ENCODE measurements at places on chromosomes 16 and 17.

DNA sequence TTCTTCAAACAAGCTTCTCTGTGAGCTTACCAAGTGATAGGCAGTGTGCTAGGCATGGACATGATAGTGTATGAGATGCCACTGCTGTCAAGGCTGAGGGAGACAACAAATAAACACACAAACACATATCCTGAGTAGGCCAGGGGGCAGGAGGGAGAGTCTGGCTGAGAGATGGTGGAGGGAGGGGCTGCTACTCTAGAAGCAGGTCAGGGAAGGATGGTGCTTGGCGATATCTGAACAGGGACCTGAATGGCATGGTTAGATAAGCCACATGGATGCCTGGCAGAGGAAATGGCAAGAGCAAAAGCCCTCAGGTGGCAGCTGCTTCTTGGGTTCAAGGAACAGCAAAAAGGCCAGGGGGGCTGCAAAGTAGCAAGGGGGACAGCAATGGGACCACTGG lies 8.6 kb upstream of the CHST6 start:
- no peak for DNase-seq

DNA sequence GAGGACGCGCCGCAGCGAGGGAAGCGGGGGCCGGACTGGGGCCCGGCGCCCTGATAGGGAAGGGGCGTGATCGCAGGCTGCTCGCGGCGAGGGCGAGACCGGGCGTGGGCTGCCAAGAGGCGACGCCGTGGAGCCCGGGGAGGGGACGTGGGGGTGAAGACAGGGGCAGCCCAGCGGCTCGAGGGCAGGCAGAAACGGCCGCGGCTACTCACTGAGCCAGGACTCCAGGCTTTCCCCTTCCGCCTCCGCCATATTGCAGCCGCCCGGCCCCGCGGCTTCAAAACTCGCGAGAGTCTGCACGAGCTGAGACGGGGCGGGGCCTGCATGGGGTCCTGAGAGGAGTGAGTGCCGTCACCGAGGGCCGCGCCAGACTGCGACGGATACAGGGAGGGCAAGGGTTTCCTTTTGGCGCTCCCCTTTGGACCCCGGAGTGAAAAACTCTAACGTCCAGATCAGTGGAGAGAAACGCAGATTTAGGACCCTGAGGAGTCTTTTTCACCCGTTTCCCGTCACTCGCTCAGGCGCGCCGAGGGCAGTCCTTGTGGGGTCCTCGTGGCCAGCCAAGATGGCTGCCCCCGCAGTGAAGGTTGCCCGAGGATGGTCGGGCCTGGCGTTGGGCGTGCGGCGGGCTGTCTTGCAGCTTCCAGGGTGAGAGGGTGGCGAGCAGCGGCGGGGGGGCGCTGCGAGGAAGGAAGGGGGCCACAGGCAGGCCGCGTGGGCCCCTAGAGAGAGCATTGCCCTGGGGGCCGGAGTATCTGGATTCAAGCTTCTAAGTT lies at the start of the genes GGA3 and MRPS7:
Gene GGA3, minus strand, starts transcription at position 271 of the 776 bp plus-strand sequence. Its CDS starts 19 bp downstream, at position 252.
Gene MRPS7, plus strand, starts transcription at position 544 of the 776 bp plus-strand sequence. Its CDS starts 22 bp downstream, at position 566.
- DNase-seq = peak; percentile 92

- no peak for DNase-seq
Observed at GRCh38 chr17:59327121-59327980, 4.1 kb upstream of the YPEL2 start.

- no peak for DNase-seq
Observed at GRCh38 chr17:82489117-82489516, 30.4 kb upstream of the FOXK2 start.

DNA sequence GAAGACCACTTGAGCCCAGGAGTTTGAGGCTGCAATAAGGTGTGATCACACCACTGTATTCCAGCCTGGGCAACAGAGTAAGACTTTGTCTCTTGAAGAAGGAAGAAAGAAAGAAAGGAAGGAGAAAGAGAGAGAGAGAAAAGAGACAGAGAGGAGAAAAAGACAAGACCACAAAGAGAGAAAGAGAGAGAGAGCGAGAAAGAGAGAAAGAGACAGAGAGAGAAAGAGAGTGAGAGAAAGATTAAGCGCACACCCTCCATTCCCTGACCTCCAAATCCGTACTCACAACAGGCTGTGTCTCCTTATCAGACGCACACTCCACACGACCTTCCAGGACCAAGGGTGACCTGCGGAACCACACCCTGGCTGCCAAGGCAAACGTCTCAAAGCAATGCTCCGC lies 19.6 kb downstream of the KLHDC4 start:
- no peak for DNase-seq

DNA sequence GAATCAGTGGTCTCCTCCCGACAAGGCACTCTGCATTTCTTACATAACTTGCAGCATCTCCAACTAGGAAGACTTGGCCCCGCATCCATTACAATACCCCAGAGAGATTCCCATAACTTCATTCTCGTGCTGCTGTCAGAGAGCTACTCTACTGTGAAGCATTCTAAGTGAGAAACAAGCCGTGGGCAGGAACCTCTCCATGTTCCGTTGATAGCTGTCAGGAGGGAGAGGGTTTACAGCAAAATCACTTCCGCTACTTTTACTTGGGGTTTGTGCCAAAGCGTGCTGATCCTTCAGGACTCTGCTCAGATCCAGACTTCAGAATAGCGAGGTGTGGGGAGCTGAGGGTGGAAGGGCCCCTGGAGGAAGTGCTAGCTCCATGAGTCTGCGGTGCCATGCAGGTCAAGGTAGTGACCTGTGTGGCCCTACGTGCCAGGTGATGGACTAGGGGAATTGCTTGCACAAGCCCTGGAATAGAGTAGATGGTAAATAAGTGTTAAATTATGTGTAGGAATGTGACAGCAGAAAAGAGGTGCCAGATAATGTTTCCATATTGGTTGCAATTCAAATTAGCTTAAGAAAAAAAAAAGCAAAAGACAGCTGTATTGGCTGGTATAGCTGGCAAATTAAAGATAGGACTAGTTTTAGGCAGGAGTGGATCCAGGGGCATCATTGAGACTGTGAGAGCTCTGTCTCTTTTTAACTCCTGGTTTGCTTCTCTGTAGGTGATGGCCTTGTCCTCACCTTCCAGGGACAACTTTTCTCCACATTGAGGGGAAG lies 358.5 kb upstream of the ERCC4 start:
- no peak for DNase-seq

DNA sequence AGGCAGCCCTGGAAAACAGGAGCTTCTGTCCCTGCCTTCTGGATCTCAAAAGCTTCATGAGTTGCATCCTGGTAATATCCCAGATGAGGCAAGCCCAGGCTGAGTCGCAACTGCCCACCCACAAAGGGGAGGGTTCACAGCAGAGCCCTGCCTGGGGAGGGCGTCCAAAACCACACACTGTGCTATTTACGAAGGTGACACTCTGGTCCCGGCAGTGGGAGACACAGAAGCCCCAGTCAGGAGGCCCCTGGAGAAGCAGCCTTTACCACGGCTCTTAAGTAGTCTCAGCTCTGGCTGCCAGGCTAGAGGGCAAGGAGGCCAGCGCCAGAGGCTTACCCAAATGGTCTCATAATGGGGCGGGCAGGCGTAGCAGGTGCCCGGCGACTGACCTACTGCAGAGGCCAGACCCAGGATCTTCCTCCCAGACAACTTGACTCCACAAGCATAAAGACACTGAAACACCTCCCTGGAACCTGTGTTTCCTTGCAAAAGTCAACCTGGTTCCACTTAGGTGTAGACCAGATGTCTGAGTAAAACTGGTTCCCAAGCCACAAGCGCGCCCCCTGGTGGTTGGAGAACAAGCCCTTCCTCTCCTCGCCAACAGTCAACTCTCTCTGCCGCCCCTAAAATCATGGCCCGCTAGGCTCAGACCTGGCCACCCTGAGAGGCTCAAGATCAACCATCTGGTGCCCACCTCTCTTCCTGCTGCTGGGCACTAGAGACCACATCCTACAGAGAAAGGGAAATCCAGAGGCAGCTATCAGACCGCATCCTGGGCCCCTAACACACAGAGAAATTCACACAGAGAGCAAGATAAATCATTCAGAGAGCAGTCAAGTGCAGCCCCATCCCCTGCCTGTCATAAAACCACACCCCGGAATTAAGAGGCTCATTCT lies 5.2 kb downstream of the AXIN2 start:
- peak; percentile 82 for DNase-seq

- DNase-seq = no peak
Observed at GRCh38 chr17:30720013-30720471, 104.5 kb downstream of the CRLF3 start.

DNA sequence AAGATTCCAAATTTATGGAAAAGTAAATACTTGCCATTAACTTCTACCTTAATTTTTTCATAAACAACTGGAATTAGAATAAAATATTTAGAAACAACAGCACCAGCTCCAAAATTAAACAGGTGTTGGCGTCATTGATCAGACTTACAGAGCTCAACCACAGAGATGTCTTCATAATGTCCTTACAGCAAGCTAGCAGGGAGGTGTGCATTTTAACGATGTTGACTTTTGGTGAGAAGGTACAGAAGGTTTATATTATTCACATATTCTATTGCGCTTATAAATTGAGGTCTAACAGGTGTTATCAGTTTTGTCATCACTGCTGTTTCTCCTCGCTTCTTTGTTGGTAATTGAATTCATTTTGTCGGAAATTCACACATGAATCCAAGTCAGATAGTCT lies 226.2 kb upstream of the CA10 start:
- DNase-seq = no peak

- no peak for DNase-seq
Observed at GRCh38 chr17:77826132-77826873, 132.2 kb upstream of the TNRC6C start.

DNA sequence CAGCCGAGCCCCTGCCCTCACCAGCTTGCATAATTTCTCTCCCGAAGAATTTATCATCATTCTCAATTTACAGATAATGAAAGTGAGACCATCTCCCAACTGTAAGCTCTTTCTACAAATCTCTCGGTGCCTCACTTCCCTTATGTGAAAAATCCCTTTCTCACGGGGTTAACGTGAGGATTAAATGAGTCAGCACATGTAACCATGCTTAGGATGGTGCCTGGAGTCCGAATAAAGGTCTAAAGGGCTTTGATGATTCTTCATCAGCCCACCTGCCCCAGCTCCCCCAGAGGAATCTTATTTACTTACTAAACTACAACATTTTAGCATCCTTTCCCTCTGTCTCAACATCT lies 24.8 kb upstream of the PIK3R6 start:
- DNase-seq = no peak

DNA sequence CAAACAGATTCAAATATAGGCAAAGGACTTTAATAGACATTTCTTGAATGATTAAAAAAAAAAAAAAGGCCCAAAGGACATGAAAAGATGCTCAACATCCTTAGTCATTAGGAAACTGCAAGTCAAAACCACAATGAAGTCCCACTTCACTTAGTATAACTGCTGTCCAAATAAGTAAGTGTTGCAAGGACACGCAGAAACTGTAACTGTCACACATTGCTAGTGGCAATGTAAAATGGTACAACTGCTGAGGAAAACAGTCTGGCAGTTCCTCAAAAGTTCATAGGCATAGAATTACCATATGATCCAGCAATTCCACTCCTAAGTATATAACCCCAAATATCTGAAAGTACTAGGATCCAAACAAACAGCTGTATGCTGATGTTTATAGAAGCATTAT lies 112.7 kb downstream of the BRIP1 start:
- no peak for DNase-seq

- no peak for DNase-seq
Observed at GRCh38 chr16:50781043-50781442, 39.2 kb downstream of the CYLD start.

DNA sequence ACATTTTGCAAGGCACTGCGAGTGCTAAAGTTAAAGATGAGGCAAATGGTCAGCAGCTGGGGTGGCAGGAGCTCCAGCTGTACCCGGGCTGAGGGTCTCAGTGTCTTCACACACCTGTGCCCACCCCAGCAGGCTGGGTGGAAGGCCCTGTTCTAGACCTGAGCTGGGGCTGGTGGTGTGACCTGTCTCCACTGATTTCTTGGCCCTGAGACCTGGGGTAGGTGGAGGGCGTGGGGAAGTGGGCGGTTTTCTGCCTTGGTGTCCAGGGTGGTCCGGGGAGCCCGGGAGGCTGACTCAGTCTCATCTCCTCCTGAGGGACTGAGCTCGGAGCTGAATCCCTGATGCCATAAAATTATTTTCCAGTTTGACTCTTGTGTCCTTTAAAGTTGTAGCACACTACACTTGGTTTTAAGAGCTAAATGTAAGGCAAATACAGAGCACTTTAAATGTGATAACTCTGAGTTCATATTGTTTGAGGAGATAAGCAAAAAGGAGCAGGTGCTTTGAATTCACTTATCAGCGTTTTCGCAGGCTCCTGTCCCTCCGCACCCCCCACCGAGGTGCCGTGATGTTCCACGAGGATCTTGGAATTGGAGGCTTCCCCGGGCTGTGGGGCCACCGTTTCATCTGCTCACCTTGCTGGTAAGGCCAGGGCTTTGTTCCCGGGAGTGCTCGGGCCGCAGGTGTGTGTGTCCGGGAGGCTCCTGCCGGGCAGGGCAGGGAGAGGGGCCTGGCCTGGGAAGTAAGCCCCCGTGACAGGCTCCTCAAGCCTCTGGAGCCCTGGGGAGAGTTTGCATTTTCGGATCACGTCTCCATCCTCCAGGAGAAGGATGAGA lies 117.0 kb downstream of the AATF start:
- no peak for DNase-seq

DNA sequence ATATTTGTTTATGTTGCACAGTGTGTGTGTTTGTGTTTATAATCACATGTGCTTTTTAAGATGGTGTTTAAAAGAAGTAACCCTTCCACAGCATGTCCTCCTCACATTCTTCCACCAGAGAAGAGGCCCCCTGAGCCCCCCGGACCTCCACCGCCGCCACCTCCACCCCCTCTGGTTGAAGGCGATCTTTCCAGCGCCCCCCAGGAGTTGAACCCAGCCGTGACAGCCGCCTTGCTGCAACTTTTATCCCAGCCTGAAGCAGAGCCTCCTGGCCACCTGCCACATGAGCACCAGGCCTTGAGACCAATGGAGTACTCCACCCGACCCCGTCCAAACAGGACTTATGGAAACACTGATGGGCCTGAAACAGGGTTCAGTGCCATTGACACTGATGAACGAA lies 69.2 kb downstream of the CDK12 start:
- no peak for DNase-seq

- no peak for DNase-seq
Observed at GRCh38 chr16:21023509-21024202, 123.1 kb downstream of the LYRM1 start.

- DNase-seq = no peak
Observed at GRCh38 chr17:16463358-16464302, 28.4 kb downstream of the LRRC75A start.

GRCh38 chr16:27449434-27450195 lies 47.6 kb downstream of the IL21R start:
- DNase-seq = peak; percentile 63

DNA sequence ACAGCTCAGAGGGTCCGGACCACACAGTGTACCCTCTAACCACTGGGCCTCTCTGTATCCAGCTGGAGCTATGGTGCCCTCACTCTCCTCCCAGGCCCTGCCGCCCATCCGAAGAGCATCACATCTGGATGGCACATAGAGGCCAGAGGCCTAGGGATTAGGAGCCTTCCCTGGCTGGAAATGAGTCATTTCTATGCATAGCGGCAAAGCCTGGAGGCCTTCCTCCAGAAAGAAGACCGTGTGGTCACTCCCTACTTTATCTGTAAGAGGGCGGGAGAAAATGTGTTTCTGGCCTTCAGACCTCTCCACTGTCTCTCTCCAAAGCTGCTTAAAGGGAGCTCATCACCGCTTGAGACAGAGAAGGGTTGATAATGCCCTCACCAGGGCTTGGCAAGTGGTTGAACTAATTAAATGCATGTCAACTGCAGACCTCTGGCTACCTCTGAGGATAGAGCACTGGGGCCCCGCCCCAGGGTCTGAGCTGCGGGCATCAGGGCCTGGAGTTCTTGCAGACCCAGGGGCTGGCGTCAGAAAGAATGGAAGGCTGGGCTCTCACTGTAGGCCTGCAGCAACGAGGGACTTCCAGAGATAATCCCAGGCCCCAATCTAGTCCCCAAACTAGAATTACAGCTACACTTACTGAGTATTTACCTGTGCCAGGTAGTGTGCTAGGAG lies 122.2 kb downstream of the IRX5 start:
- DNase-seq = no peak

All from activated T-cell treated with anti-CD3 and anti-CD28 coated beads for 24 hours (primary cell).